ENCODE measurements at places on chromosomes 1 and 21. TPM values are rescaled to one million over a fixed set of nuclear protein-coding genes. Genes with fewer than 3 reads are reported as not detected.

GRCh38 chr1:174167265-174167803 is 8.0 kb downstream of the RABGAP1L start:
- no peak for ATAC-seq

TFF1 gene
- not detected for total RNA-seq

SYF2 gene
- 95.9 TPM for total RNA-seq

FASLG gene
- not detected for total RNA-seq

DNA sequence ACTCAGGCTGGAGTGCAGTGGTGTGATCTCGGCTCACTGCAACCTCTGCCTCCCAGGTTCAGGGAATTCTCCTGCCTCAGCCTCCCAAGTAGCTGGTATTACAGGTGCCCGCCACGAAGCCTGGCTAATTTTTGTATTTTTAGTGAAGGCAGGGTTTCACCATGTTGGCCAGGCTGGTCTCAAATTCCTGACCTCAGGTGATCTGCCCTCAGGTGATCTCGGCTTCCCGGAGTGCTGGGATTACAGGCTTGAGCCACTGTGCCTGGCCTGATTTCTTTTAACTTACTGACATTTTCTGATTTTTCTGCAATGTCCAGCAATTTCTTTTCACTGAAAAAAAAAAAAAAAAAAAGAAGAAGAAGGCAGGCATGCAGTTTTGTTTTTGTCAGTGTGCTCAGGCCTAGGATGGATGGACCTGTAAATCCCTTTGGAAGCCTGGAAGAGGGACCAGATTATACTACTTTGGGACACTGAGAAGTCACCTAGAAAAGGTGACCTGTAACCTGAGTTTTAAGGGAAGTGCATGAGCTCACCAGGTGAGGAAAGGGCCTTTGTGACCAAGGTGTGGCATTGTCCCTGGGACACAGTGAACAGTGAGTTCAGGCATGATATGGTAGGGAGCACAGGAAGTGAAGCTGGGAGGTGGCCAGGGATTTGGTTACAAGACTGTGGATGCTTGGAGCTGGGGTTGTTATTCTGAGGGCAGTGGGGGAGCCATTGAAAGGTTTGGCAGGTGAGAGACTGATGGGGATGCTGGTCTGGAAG is 2.7 kb upstream of the TMEM61 start:
- no peak for ATAC-seq

MCOLN2 gene
- total RNA-seq, result 1.9 TPM

CELA3A gene
- total RNA-seq, result not detected

- ATAC-seq, result peak; percentile 59
Observed at GRCh38 chr1:25875856-25876692, 566 bp upstream of the PAQR7 start.

DNA sequence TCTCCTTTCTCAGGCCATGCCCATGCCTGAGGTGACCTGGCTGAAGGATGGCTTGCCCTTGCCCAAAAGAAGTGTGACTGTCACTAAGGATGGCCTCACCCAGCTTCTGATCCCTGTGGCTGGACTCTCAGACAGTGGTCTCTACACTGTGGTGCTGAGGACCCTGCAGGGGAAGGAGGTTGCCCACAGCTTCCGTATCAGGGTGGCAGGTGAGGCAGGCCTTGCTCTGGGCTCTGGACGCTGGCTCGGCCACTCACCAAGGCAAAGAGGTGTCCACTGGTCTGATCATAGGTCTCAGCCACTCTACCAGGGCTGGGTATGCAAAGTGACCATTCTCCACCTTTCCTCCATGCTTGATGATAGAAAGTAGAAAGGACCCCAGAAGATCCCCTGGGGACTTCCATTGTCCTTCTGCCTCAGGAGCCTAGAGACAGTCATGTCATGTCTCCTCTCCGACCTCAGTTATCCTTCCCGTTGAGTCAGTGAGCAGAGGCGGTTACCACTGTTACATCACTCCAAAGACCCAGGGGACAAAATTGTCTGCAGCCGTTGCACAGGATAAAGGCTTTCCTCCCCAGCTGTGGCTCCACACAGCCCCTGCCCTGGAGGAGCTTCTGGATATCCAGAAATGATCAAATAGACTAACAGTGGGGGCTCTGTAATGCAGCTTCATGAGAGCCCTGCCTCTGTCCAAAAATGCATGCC is 34.2 kb downstream of the IGFN1 start:
- peak; percentile 6 for ATAC-seq

MROH7 gene
- total RNA-seq, result 7.3 TPM

FAM72D gene
- not detected for total RNA-seq

DNA sequence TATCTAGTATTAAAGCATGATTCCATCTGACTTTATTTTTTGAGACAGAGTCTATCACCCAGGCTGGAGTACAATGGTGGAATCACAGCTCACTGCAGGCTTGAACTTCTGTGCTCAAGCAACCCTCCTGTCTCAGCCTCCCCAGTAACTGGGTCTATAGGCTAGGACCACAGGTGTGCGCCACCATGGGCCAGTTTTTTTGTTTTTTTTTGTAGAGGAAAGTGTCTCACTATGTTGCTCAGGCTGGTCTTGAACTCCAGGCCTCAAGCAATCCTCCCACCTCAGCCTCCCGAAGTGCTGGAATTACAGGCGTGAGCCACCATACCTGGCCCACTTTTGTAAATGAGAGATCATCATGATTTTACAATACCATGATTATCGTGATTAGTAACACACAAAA is 9.2 kb downstream of the PPP1R15B start:
- no peak for ATAC-seq

DNA sequence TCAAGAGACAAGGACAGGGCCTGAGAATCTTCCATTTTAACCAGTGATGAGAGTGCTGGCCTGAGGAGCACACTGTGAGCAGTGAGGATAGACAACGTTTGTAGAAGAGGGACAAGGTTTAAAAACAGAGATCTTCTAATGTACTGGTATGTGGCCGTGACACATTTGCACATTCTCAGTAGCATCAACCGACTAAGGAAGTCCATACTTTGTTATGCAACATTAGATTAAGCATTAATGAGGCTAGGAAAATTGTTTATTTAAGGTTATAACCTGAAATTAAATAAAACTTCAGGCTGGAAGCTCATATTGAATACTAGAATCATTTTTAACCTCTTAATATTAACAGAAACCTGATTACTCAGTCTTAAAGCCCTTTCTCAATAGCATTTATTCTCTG is 99.0 kb downstream of the SLC45A1 start:
- ATAC-seq, result no peak

DNA sequence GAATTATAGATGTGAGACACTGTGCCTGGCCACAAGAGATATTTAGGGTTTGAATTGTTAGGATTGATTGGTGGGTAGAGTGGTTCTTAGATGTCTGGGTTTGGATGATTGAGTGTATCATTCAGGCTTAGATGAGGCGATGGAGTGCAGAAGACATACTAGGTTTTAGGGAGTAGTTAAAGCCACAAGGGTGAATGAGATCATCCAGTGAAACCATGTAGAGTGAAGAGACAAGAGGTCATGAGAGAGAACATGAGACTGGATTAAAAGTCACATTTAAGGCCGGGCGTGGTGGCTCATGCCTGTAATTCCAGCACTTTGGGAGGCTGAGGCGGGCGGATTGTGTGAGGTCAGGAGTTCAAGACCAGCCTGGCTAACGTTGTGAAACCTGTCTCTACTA is 37.2 kb downstream of the ZFYVE9 start:
- no peak for ATAC-seq

GRCh38 chr1:164360265-164360664 is 198.7 kb upstream of the PBX1 start:
- no peak for ATAC-seq

- no peak for ATAC-seq
Observed at GRCh38 chr1:207362962-207363860, 41.7 kb downstream of the CD55 start.

GRCh38 chr1:95730986-95731385 is 497.0 kb downstream of the RWDD3 start:
- no peak for ATAC-seq

CELA2A gene
- not detected for total RNA-seq

- no peak for ATAC-seq
Observed at GRCh38 chr1:209227171-209227570, 356.3 kb upstream of the CAMK1G start.
